GOT3 (cell line): ENCODE measurements at places on chromosomes 12 and 14.

DNA sequence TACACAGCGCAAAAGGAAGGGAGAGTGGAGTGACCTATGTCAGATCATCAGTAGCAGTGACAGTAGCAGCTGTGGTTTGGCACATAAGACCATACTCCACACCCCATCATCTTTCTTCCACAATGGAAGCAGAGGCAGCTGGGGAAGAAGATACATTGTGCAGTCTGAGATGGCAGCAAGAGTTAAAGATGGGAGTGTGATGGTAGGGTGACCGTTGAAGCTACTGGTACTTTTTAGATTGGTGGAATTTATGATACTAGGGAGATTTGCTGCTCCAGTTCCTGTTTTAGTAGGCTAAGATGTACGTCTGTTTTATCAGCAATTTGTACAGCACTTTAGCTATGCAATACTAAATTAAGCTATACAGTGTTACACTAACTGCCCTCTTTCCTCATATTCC lies 291.0 kb downstream of the FUT8 start:
- DNase-seq: no peak

DNA sequence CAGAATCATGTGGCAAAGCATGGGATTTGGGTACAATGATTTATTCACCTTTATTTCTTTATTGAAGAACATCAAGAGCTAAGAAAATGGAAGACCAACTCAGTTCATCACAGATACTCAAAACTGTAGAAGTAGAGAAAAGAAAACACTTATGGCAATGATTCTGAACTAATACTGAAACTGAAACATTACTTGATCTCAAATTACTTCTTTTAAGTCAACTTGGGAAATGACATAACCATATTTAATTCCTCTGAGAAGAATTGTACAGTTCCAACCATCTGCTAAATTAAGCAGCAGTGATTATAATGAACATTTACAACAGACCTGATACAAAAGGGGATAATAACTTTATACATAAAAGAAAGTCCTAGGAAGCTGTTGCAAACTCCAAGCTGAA lies 466.5 kb downstream of the TMTC2 start:
- no peak for DNase-seq

DNA sequence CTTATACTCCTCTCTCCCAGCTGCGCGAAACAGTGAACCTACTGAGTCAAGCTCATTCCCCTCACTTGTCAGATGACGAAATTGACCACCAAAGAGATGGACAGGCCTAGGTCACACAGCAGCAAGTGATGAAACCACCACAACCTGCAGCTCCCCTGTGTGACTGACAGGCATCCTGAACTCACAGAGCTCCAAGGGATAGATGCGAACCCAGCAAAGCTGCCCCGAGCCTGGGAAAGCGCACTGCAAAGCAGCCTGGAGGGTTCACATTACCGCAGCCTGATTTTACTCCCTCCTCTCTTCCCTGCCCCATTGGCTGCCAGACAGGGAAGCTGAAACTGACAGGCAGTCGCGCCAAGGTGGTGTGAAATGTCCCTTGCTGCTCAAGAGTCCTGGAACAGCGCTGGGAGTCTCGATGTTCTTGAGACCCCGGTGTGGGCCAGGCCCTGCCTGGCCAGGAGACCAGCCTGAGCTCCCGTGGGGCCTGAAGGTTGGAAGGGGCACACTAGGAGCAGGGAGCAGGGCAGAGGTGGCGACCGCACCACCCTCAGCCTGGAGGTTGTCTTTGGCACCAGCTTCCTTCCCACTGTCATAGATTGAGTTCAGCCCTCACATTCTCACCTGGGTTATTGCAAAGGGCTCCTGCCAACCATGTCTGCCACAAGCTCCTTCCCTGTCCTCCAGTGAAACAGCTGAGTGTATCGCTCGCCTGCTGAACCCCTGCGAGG lies 36.3 kb downstream of the SNRNP35 start:
- DNase-seq: no peak

DNA sequence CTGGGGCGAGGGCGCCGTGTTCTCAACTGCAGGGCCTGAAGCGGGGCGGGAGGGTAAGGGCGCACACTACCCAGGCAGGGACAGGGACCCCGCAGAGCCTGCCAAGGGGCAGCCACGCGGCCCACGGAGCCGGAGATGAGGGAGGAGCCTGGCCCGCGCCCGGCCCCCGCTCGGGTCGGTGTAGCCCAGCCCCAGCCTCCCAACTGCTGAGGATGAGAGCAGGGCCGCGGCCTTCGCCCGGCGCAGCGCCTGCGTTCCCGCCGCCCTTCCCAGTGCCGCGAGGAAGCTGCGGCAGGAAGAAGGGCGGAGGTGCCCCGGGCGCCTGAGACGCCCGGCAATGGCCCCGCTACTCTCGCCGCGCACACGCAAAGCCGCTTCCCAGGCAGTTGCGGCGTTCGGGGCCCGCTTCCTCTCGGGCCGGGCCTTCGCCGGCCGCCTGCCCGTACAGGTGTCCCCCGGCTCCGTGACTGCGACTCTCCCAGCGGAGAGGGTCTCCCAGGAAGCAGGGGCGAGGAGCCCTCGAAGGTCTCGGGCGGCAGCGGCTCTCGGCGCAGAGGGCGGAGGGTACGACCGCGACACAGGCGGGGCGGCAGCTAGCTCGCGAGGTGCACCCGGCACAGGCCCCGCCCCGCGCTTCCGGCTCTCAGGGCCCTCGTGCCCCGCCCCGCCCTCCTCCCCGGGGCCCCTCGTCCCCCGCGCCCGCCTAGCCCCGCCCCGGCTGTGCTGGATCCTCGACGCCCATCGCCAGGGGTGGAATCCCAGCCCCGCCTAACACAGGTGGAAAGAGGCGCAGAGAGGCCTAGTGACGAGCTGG lies 24.8 kb upstream of the YY1 start:
- peak; percentile 3 for DNase-seq

GRCh38 chr12:93122569-93123091 lies 193.5 kb upstream of the EEA1 start:
- no peak for DNase-seq

DNA sequence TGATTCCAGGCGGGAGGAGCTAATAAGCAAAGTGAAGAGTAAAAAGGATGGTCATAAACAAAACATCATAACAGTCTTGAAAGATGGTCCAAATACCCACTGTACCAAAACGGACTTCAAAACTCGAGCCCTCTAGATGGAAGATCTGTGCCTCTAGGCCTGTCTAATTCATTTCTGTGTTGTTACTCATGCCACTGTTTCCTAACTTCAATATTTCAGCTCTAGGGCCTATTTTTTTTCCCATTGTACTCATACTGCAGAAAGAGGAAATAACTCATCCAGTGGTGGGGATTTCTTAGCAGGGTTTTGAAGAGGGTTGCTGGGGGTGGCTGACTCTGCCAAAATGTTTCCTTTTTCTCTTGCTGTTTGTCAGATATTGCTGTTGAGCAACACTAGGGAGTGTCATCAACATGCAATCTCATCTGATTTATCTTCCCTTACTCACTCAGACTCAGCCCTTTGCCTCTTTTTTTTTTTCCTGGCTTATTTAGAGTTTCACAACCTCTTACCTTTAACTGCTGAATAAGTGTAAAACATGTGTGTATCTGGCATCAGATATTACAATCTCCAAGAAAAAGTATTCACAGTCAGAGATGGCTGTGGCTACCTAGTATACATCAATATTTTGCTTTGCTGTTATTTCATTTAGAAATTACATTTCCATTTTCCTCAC lies 189.6 kb downstream of the DUSP6 start:
- DNase-seq: peak; percentile 33
